ENCODE measurements at places on chromosomes 5 and 9.
A peak's percentile ranks its signal among the peaks of the same experiment; 100 is the strongest.

DNA sequence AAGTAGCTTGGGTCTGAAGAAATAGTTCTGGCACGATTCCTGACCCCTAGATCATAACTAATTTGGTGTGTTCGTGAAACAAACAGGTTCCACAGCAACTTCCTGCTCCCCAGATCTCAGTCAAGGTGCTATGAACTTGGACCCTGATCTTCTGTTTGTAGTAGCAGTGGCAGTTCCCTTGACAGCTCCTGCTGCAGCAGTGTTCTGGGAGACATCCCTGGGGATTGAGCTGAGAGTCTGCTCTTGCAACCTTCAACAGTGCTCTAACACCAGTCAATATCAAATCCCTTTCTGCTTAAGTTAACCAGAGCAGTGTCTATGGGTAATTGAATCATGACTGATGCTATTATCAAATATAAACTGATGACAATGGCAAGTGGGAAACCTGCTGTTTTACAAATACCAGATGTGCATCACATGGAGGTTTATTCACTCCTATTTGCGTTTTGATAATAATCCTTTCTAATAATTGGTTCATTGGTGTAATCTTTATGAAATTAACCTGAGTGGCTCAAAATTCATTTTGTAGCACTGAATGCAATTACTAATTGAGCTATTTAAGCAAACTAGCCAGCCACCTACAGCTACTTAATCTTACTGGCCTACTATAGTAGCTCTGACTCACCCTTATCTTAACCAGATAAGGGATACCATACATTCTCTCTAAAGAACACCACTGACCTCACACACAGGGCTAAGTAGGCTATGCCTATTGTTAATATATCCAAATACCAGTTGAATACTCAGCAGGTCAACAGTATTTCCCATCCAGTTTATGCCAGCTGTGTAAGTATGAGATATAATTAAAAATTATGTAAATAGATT lies 21.9 kb downstream of the KDM4C start:
- peak; percentile 91 for DNase-seq

- DNase-seq, result no peak
Observed at GRCh38 chr5:178318382-178318781, 85.8 kb upstream of the PHYKPL start.

GRCh38 chr9:130898552-130898852 lies 1.9 kb upstream of the QRFP start:
- DNase-seq, result no peak

DNA sequence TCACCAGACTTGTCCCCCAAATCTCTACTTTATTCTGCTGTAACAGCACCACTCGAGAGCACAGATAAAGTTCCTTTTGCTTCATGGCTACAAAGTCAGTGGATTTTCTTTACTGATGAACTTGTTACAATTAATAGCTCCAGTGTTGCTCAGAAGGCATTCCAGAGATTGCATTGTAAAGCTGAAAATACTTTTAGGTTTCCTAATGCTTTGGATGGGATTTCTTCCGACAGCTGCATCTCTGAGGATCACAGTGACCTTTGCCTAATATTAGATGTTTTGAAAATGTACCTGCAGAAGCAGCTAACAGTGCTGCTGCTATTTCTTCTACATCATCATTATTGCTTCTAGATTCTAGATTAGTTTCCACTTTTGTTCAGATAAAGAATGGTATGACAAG lies 58.8 kb upstream of the TMEM171 start:
- peak; percentile 28 for DNase-seq

- peak; percentile 18 for DNase-seq
Observed at GRCh38 chr5:127229185-127229889, 61.3 kb upstream of the MEGF10 start.

DNA sequence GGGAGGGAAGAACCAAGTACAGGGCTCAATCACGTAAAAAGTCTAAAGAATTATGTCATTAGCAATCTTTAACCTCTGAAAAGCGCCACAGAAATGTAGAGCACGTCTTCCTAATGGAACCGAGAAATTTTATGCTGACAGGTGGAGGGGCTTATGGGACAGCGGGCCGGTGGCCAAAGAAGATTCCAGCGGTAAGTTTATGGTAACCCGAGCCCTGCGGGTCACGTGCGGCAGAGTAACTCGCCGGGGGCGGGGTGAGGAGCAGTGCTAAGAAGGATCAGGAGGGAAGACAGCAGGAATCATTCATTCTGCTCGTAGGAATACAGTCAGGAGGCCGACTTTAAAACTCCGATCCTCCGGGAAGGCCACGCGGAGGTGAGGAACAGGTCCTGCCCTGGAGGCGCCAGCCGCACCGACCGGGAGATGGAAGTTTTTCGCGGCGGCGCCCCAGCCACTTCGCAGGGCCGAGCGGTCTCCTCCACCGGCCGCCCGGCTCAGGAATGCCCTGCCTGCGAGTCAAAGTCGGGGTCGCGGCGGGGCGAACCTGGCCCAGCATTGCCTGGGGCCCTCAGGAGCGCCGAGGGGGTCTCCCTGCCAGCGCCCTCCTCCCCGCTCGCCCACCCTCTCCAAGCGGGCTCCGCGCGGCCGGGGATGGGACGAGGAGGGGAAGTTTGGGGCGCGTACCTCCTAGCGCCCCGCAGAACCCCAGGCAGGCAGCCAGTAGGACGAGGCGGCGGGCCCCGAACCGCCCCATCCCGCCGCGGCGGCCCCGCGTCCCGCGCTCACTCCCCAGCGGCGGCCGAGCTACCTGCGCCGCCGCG lies 101.8 kb downstream of the ESM1 start:
- DNase-seq, result peak; percentile 31

GRCh38 chr5:172293054-172293744 lies 9.6 kb upstream of the UBTD2 start:
- peak; percentile 66 for DNase-seq

GRCh38 chr5:128053291-128053954 lies 30.1 kb upstream of the SLC12A2 start:
- DNase-seq, result no peak

DNA sequence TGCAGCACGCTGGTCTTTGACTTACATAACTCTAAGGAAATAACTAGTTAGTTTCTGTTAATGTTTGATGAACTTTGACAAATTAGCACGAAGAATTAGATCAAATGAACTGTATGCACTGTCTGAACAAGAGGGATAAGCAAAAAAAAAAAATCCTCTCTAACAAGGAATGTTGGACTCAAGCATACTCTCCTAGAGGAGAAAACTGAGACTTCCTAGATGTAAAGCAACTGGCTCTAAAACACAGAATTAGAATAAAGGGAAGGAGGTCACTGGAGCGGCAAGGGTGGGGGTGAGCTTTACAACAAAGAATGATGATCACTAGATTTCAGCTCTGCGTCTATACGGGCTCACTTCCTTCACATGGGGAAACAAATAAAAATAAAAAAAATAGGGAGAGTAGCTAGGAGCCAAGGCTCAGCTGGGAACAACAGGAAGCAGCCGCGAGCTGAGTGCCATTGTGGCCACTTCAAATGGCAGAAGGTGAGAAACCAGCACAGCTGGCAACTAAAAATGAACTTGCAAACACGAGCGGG lies 48.7 kb upstream of the CEMIP2 start:
- DNase-seq, result no peak

GRCh38 chr9:78023003-78023741 lies 8.4 kb downstream of the GNAQ start:
- peak; percentile 87 for DNase-seq

- DNase-seq, result peak; percentile 97
Observed at GRCh38 chr9:94867281-94867841, 140.9 kb downstream of the AOPEP start.

- DNase-seq, result peak; percentile 42
Observed at GRCh38 chr5:14954616-14955343, 83.2 kb upstream of the ANKH start.

GRCh38 chr5:113047733-113048652 lies 71.4 kb downstream of the DCP2 start:
- no peak for DNase-seq

GRCh38 chr5:179167871-179168451 lies 107.8 kb downstream of the ZNF354C start:
- DNase-seq, result no peak

- no peak for DNase-seq
Observed at GRCh38 chr9:125758986-125759763, 12.0 kb downstream of the PBX3 start.

DNA sequence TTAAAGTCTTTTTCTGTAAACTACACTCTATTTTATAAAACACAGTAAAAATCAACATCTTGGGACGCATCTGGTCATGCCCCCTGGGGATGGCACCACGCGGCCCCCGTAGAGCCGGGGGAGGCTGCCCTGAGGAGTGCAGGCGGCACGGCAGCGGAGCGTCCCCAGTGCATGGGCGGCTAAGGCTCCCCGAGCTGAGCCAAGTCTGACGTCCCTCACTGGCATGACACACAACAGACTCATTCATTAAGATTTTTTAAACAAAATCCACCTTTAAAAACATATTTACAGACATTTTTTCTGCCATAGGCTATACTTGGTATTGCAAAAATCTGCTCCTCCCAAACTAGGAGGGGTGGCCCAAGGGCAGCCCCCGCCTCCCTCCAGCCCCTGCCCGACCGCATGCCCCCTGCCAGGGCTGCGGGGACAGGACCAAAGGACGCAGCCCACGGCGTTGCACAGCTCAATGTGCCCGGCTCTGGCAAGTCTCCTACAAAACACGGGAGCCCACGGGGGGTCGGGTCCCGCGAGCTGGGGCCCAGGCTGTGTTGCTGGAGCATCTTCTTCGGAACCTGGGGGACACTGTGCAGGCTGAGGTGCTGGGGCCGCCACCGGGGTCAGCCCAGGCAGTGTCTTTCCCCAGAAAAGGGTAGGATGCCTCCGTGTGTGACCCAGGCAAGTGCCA lies 11.8 kb upstream of the SEC16A start:
- no peak for DNase-seq

- no peak for DNase-seq
Observed at GRCh38 chr9:37383876-37384746, 38.4 kb upstream of the GRHPR start.

DNA sequence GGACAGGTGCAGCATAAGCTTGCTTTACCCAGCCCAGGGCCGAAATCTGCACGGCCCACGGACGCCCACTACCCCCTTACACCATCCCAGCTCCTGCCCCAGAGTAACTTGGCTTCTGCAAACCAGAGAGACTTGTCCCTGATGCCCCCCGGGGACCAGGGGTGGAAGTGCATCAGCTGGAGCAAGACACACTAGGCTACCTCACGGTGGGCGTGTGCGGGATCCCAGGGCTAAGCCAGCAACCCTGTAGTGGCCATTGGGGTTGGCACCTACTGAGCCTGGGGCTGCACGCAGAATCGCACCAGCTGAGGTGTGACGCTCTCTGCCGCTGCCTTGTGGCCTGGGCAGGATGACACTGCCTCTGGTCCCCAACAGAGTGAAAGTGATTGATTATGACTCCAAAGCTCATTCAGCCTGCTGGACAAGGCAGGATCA lies 6.1 kb upstream of the ZNF79 start:
- DNase-seq, result no peak

DNA sequence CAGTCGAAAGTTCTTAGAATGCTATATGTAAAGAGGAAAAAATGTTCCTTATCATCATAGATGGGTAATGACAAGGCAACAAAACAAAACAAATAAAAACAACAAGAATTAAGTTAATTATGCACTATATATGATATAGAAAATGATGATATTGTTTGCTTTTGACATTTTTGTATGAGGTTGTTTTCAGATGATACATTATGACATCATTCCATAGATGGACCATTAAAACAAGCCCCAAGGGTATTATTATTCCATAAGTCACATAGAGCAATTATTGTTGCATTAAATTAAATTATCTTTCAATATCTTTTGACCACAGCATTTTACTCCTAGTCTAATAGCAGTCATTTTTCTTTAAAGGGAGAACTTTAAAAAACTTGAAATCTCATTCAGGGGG lies 56.5 kb upstream of the RICTOR start:
- no peak for DNase-seq

- DNase-seq, result no peak
Observed at GRCh38 chr5:107301999-107302398, 368.7 kb downstream of the EFNA5 start.

GRCh38 chr5:58462154-58462553 lies 2.3 kb upstream of the PLK2 start:
- DNase-seq, result no peak

All from amniotic epithelial cell (primary cell).